Activated CD4-positive, alpha-beta T cell treated with anti-CD3 and anti-CD28 coated beads for 1 hour (primary cell): ENCODE measurements at places on chromosomes 5 and 9.
A peak's percentile ranks its signal among the peaks of the same experiment; 100 is the strongest.

DNA sequence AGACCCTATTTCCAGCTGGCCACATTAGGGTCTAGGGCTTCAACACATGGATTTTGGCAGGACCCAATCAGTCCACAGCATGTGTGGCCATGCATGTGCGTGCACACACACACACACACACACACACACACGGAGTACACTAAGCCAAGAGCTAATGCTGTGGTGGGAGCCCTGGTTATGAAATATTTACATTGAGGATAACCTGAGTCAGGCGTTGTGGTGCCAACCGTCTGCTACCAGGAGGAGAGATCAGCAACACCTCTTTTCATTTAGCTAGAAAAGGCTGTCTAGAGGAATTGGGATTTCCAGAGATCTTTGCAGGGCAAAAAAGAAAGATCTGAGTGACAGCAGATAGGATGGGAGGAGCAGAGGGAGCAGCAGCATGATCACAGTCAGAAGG, 141.5 kb downstream of the TRPM3 start:
- DNase-seq = no peak

DNA sequence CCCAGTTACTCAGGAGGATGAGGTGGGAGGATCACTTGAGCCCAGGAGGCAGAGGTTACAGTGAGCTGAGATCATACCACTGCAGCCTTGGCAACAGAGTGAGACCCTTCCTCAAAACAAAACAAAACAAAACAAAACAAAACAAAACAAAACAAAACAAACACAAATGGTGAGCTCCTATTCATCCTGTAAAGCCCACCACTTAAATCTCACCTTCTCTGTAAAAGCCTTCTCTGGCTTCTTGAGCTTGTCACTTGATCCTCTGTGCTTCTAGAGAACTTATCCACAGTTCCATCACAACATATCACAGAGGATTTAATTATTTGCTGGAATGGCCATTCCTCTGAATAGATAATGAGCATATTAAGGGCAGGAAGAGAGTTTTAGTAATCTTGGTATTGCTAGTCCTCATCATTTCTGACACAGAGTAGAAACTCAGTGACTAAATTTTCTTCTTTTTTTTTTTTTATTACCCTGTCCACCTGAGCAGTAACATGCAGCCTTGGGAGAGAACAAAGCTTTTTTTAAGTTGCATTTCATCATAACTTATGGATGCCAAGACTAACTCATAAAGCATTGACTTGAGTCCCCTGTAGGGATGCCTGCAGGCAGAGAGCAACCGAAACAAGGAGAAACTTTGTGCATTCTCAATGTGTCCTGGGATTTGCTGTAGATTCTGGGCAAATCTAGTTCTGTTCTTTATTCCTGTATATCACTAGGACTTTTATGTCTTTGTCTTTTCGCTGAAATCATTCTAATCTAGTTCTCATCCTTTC, 13.0 kb upstream of the HSPA9 start:
- no peak for DNase-seq

- no peak for DNase-seq
Observed at GRCh38 chr5:74342182-74342581, 298.3 kb downstream of the ENC1 start.

DNA sequence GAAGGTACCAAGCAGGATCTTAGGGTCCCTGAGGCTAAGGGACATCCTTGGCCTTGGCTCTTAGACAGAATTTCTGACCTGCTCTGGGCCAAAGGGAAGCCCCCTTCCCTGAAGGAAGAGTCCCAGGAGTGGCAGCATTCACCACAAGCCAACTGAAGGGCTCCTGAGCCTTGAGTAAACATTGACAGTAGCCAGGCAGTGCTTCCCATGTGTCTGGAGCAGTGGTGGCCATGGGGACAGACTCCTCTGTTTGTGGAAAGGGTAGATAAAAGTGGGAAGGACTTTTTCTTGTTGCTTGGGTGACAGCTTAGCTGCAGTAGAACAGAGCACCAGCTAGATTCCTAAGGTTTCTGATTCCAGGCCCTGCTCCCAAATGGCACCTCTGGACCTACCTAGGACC, 61.4 kb upstream of the VLDLR start:
- no peak for DNase-seq

GRCh38 chr9:133074111-133074651, 12.4 kb downstream of the CEL start:
- DNase-seq = no peak

DNA sequence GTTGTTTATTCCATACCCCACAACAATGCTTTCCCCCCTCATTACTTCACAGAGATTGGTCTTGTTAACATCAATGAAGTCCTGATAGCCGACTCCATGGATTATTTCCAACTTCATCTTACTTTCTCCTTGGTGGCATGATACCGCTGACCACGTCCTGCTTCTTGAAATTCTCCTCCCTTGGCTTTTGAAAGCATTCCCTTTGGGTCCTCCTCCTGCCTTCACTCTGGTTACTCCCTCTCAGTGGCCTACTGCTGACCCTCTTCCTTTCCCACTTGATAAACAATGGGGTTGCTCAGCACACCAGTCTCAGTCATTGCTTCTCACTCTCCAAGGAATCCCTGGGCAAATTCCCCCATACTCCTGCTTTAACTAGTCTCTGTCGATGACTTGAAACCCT, 283.9 kb downstream of the SEC61B start:
- DNase-seq = no peak

DNA sequence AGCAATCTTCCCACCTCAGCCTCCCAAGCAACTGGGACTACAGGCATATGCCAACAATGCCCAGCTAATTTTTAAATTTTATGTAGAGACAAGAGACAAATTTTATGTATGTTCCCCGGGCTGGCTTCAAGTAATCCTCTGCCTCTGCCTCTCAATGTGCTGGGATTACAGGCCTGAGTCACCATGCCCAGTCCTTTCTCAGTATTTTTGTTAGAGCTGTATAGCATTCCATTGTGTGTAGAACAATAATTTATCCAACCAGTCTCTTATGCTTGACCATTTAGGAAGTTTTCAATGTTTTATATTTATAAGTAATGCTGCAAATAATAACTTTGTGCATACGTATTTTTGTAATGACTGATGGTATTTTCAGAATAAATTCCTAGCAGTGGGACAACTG, 38.9 kb upstream of the CTXN3 start:
- no peak for DNase-seq

DNA sequence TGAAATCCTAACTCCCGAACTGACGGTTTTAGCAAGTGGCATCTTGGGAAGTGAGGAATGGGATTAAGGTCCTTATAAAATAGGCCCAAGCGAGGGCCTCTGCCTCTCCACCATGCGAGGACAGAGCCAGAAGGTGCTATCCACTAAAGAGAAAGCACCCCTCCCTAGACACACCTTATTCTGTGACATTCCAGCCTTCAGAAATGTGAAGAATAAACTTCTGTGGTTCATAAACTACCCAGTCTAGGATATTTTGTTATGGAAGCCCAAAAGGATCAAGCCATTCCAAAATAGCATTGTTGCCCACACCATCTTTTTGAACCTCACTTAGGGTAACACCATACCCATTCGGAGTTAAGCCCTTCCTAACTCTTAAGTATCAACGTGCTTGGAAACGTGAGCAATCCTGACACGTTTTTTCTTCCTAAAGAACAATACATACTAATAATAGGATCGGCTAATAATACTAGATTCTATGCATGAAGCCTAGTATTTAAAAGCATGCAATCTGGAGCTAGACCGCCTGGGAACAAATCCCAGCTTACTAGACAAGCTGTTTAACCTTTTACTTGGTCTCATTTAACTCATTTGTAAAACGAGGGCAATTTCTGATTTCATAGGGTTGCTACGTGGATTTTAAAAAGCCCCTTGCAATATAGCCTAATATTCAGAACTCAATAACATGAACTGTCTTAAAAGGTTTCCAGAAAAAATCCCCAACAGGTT, 1.1 kb upstream of the SMC2 start:
- no peak for DNase-seq

GRCh38 chr5:120872297-120872696, 408.2 kb downstream of the PRR16 start:
- DNase-seq = no peak

DNA sequence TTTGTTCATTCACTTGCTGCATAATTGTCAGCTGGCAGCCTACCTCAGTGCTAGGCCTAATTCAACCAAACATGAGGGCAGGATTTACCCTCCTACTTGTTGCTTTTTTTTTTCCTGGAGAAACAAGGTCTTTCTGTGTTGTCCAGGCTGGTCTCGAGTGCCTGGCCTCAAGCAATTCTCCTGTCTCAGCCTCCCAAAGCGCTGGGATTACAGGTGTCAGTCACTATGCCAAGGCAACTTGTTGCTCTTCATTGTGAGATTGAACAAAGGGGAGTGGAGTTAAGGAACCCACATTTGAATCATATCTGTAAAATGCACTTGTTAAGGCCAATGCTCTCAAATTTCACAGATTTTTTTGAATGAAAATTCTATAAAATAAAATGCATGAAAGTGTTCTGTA, 380.5 kb downstream of the TMEM161B start:
- DNase-seq = no peak

- no peak for DNase-seq
Observed at GRCh38 chr9:93508207-93508606, 54.8 kb upstream of the FAM120AOS start.

- DNase-seq = no peak
Observed at GRCh38 chr5:389197-389821, 53.7 kb upstream of the EXOC3 start.

DNA sequence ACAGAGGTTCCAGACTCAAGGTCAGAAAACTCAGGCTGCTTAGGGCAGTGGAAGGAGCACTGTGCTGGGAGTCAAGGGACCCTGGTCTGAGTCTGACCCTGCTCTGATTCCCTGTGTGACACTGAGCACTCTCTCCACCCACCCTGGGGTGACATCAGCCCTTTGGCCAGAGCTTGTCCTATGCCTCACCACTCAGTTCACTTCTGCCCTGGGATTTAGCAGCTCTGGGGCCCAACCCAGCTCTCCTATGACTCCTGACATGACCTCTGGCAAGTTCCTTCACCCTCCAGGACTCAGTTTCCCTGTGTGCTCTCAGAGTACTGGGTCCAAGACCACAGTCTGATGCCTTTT, 63.9 kb downstream of the FAM114A2 start:
- no peak for DNase-seq

- DNase-seq = no peak
Observed at GRCh38 chr9:11158676-11159075, 545.9 kb upstream of the PTPRD start.

GRCh38 chr5:27619982-27620381, 581.6 kb upstream of the CDH9 start:
- DNase-seq = no peak

GRCh38 chr5:56480705-56481427, 247.7 kb upstream of the ANKRD55 start:
- no peak for DNase-seq

DNA sequence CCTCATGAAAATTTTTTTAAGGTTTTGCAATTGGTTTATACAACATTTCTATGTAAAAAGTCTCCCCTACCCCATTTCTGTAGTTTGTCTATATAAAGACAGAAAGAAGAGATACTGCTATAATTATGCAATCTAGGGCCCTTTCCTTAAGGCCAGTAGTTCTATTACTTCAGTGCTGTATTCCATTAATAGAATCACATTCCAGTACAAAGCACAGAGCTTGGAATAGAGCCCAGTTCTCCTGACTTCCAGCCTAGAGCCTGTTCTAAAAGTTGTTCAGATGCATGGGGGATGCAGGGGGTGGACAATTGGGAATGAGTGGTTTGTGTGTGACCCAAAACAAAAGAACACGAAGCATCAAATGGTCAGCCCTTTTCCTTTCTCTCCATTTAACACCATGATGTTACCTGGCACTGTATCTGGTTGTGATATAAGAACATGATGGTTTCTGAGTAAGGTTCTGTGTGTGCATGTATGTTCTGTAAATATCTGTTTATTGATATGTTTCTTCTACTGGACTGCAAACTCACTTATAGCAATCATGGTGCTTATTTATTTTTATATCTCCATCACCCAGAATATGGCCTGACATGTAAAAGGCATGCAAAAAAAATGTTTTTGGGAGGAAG, 8.2 kb upstream of the GRAMD2B start:
- DNase-seq = no peak

GRCh38 chr9:89601856-89602562, 2.8 kb upstream of the GADD45G start:
- peak; percentile 3 for DNase-seq

GRCh38 chr5:143359869-143360268, 43.6 kb downstream of the NR3C1 start:
- no peak for DNase-seq

GRCh38 chr5:14252793-14253192, 109.7 kb downstream of the TRIO start:
- no peak for DNase-seq

DNA sequence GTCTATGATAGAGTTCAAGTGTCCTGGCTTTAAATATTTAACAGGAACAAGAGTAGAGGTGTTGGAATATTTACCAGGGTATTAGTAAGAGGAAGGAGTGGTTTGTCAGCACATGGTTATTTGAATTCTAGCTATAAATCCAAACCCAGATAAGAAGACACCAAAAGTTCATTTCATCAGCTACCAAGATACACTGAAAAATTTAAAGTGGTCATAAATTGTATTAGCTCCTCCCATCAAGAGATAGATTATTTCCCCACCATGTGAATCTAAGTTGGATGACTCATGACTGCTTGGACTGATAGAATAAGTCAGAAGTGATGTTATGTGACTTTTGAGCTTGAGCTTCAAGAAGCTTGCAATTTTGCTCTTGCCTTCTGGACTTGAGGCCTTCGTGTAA, 72.1 kb upstream of the GRAMD2B start:
- no peak for DNase-seq

GRCh38 chr9:137114220-137114612, 317 bp downstream of the DPP7 start:
- no peak for DNase-seq

DNA sequence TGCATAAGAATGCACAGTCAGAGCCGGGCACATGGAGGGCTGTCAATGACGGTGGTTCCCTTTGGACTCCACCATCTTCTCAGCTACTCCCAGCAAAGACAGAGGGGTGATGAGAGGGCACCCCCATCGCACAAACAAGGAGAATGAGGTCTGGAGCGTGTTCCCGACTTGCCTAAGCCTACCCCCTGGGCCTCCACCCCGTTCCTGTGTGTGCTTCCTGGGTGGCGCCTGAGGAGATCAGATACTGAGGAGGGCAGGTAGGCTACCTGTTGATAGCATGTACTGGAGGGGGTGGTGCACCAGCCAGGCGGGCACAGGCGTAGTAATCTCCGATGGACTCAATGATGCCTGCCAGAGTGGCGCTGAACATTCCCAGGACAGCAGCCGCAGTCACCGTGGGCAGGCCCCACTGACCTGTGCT, 4.1 kb downstream of the SLC23A1 start:
- DNase-seq = no peak
